Activated CD4-positive, alpha-beta T cell treated with anti-CD3 and anti-CD28 coated beads, Interleukin-2, Interleukin-4, amounts not matched to agents 100 ng/mL and 50 ng/mL, durations not matched to agents 16 hours and 8 hours (primary cell): ENCODE measurements at places on chromosomes 3 and 15.

DNA sequence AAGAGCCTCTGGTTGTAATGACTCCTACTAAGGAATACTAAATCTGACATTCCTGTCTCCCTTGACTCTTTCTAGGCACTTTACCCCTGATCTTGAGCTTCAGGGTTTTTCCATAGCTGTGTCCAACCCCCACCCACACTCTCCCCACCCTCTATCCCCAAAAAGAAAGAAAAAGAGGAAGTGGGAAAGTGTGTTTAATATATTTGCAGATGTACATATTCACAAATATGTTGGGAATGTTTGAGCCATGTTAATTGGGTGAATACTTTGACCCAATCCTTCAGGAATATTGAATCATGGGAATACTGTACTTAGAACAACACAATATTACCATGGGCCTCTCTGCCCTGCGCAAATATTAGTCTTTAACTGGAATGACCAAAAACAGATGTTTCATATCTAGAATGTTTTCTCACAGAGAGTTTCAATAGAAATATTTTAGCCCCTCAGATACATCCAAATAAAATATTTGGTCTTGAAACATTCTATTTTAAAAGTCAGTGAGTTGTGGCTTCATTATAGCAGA is 19.8 kb upstream of the PFN2 start:
- no peak for DNase-seq

DNA sequence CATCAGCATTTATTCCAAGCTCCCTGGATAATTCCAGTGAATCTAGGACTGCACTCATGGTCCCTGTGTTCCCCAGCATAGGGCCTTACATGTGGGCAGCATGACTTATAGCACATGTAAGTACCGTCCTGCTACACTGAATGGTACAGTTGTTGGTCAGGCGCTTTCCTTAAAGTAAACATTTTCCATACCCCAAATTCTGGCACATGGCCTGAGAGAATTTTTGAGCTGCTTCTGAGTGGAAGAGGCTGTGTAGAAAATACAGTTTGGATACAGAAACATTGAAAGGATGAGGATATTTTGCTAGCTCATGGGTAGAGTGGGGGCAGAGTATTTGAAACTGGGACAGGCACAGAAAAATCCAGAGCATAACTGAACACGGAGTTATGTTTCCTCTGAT is 27.6 kb downstream of the CORO2B start:
- no peak for DNase-seq

DNA sequence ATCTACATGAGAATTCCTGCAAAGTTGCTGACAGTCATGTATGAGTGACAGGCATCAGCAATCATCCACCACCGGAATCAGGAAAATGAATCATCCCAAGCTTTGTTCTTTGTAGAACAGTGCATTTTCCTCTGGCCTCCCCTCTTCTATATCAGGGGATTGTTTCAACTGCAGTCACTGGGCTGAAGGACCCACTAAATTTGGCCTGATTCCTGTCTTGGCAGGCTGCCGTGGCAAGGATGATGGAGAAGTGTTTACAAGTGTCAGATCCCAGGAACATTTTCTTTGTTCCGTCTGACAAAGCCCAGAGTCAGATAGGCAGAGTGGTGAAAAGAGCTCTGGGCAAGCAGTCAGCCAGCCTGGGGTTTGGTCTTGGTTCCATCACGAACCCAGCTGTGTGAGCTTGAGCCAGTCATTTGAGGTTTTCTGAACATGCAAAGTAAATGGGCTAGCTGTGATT is 175.1 kb upstream of the TSC22D2 start:
- no peak for DNase-seq

DNA sequence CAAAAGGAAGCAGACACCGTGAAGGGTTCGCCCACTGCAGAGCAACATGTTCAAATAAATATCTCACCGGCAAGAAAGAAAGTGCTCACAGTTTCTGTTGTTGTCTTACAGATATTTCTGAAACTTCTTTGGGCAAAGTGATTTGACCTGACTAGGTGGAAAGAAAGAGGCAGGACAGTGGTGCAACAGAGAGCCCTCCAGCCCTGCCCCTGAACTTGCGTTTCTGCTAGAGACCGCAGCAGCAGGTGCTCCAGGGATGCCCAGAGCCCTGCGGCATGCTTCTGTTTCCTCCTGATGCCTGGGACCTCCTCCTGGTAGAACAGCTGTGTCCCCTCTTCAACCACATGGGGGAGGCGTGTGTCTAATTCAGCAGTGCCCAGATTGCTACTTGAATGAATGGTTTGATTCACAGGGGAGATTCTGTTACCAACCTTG is 123.4 kb downstream of the ATP10A start:
- peak; percentile 17 for DNase-seq

DNA sequence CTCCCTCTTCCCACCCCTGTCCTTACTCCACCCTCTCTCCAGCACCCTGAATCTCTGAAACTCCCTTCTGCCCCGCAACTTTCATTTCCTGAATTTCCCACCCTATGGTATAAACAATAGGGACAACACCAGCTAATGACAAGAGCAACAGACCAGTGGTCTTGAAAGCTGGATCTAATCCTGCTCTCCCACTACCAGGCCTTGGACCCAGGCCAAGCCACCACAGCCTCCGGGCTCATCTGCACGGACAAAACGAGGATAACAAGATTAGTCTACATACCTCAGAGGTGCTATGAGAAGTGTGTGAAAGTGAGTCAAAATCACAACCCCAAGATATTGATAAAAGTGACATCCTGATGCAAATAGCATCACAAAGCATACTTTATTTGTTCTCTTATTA is 128.6 kb downstream of the ERC2 start:
- DNase-seq: no peak

DNA sequence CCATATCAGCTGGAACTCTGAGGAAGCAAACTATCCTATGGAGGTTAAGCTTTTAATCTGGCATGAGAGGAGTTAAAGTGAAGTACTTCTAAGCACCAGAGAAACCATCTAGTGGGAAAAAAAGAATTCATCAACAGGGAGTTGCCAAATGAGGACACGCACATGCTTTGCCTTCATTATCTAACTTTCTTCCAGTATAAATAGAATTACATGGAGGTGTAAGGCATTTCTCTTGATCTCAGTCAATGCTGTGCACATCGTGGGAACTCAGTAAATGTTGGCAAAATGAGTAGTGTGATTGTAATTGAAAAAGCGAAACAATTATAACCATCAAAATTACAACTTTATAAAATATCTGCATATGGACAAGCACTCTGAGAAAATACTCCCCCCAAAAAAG is 8.0 kb upstream of the GSK3B start:
- DNase-seq: no peak

DNA sequence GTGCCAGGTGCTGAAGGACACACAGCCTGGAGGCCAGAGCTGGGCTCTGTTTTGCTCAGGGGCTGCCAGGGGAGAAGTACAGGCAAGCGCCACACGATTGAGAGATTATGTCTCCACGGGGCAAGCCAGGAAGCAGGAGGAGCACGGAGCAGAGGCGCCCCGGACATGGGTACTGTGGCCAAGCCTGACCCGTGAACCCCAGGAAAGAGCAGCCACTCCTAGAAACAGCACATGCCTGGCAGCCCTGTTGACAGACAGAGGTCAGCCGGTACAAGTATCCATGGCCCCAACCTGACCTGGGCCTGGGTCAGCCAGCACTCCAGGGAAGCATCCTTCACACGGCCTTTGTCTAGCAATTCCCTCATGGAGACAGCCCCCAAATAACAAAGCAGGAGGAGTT is 89.4 kb downstream of the ADAMTS17 start:
- DNase-seq: no peak

DNA sequence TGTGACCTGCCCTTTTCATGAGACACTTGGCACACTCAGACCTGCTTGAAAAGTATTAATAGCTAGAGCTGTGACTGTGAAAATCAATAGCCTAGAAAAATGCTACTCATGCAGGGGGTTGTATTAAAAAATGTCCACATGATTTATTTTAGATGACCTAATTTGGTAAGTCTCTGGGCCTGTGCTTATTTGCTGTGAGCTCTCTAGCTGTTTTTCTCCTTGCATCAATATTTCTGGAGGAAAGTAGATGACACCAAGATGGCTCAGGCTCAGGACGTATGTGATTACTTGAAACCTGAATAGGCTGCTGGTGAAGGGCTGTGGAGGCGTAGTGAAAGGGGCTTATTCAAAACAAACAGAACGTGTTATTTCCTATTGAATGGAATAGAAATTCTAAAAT is 29.5 kb downstream of the KCNAB1 start:
- DNase-seq: no peak

GRCh38 chr3:15797642-15798303 is at the start of gene ANKRD28:
Gene ANKRD28, minus strand, starts transcription at chr3:15797979. Its CDS starts 1,458 bp downstream, at chr3:15796521.
- peak; percentile 82 for DNase-seq

- no peak for DNase-seq
Observed at GRCh38 chr15:77040673-77041072, 30.2 kb downstream of the TSPAN3 start.

- DNase-seq: no peak
Observed at GRCh38 chr3:138439646-138440045, 5.2 kb downstream of the ESYT3 start.
